Activated CD8-positive, alpha-beta T cell treated with anti-CD3 and anti-CD28 coated beads for 36 hours (primary cell): ENCODE measurements at places on chromosomes 1 and 21.
A peak's percentile ranks its signal among the peaks of the same experiment; 100 is the strongest.

DNA sequence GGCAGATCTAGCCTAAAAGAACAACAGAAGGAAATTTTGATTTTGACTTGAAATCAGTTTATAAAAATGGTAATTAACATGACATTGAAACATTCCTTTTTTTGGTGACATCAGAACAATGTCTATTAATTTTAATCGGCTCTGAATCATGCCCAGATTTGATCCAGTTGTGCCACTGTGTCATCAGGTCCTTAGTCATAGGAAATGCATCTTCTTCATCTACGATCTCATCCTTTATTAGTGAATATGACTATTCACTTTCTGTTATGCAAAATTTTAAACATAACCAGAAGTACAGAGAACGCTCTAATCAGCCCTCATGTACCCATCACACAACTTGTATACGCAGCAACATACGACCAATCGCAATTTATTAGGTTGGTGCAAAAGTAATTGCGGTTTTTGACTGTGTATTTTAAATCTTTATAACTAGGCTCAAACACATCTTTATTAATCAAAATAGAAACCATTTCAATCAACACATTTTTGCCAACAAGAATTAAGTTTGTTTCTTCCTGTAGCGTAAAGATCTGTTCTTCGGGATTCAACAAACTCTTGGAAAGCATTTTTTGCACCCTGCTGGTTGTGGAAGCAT, 40.3 kb upstream of the TLR5 start:
- no peaks in the 10 kb centered on the region for H3K36me3 ChIP-seq
- no peak overlapping the region for H3K4me3 ChIP-seq
- H3K4me1 ChIP-seq = peaks cover 23% of the 10 kb centered on the region

DNA sequence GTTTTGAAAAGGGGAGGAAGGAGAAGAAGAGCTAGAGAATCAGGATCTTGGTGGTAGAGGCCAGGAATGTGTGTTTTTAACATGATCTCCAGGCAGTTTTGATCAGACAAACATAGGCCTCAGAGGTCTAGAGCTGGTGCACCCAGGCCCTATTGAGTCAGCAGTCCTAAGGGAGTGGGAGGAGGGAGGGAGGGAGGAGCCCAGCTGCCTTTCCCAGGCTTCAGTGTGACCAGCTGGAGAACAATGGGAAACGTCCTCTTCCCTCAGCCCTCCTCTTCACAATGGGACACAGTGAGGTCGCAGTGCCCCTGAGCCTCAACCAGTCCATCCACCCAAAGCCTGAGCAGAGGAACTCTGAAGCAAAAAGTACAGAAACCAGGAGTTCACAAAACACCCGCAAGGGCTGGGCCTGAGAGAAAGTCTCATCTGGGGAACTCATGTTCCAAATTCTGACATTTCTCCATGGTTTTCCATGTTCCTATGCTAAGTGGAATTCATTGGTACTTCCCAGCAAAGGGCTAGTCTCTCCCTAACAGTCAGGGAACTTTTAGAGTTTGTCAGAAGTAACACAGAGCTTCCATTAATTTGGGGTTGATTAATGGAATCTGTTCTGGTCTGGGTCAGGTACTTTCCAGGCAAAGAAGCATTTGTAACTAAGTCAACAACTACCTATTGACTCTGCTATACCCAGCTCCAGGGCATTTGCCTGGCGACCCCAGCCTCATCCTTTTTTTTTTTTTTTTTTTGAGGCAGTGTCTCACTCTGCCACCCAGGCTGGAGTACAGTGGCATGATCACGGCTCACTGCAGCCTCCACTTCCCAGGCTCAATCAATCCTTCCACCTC, 37.5 kb downstream of the ELAPOR1 start:
- no peak overlapping the region for H3K27ac ChIP-seq
- no peak overlapping the region for H3K4me3 ChIP-seq
- no peaks in the 10 kb centered on the region for H3K36me3 ChIP-seq
- H3K27me3 ChIP-seq = no peaks in the 10 kb centered on the region
- H3K4me1 ChIP-seq = no peaks in the 10 kb centered on the region

DNA sequence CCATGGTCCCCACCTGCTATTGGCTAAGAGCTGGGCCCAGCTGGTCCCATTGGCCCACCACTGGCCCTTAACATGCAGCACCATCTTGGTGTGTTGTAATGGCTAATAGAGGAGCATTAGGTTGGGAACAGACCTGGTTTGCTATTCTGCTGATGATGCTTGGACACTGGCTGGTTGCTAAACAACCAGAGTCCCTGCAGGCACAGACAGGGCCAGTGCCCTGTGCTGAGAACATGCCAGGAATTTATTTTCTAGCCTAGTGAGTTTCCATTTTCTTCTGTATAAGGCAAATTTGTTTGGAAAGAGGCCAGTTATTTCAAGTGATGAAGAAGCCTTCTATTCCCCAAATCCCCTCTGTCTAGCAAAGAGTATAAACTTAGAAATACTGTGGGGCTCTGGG, 42.9 kb upstream of the TDRD10 start:
- H3K4me1 ChIP-seq = peaks cover 24% of the 10 kb centered on the region
- peaks cover 14% of the 10 kb centered on the region for H3K36me3 ChIP-seq
- no peaks in the 10 kb centered on the region for H3K27me3 ChIP-seq
- no peak overlapping the region for H3K27ac ChIP-seq
- H3K4me3 ChIP-seq = no peak overlapping the region
- no peak for DNase-seq

- H3K36me3 ChIP-seq = peaks cover 32% of the 10 kb centered on the region
- no peak for DNase-seq
- peaks cover 91% of the 10 kb centered on the region for H3K4me1 ChIP-seq
These were observed 19.8 kb downstream of the ZBTB17 start for GRCh38 chr1:15956150-15956549.

- no peak overlapping the region for H3K4me3 ChIP-seq
- peaks cover 19% of the 10 kb centered on the region for H3K36me3 ChIP-seq
- H3K4me1 ChIP-seq = peaks cover 6% of the 10 kb centered on the region
- DNase-seq = no peak
- no peaks in the 10 kb centered on the region for H3K27me3 ChIP-seq
- no peak overlapping the region for H3K27ac ChIP-seq
These were observed 25.3 kb downstream of the NADK start for GRCh38 chr1:1752636-1753606.

DNA sequence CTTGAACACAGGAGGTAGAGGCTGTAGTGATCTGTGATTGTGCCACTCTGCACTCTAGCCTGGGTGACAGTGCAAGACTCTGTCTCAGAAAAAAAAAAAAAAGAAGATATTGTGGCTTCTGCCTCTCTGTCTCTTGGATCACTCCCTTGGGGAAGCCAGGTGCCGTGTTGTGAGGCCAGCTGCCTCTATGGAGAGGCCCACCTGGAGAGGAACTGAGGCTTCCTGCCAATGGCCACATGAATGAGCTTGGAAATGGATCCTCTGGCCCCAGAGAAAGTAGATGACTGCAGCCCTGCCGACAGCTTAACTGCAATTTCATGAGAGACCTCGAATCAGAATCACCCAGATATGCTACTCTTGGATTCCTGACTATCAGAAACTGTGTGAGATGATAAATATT, 19.7 kb upstream of the AK2 start:
- no peak for DNase-seq
- H3K4me3 ChIP-seq = no peak overlapping the region
- H3K27ac ChIP-seq = no peak overlapping the region
- no peaks in the 10 kb centered on the region for H3K36me3 ChIP-seq
- H3K27me3 ChIP-seq = no peaks in the 10 kb centered on the region

DNA sequence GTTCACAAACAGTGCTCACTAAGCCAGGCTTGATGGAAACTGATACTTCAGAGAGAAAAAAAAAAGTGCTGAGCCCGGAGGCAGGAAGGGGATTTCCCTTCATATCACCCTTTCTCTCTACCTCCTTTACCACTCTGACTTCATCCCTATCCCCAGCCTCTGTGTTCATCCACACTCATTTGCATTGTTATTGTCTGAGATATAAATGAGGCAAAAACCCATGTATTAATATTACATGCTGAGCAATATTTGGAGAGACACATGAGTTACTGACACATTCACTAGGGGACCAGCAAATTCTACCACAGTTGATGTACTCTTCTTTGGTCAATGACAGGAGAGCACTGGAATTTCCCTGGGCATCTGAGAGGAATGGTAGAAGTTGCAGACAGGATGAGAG, 175.8 kb downstream of the TNFSF18 start:
- H3K27ac ChIP-seq = no peak overlapping the region
- H3K36me3 ChIP-seq = no peaks in the 10 kb centered on the region
- H3K27me3 ChIP-seq = peaks cover 5% of the 10 kb centered on the region
- H3K4me3 ChIP-seq = no peak overlapping the region

DNA sequence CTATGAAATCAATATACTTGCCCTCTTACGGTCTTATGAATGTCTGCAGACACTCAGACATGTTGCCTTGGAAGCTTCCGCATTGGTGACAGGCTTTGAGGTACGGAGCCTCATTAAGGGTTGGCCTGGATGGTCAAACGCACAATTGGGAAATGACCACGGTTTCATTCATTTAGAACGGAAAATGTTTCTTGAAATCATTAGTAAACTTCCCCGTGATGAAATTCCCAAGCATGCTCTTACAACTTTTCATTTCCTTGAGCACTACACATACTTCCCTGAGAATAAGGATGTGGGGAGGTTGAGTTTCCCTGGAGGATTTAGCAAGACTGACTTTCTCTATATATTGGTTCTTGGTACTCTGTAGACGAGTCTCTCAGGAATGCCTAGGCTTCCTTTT, 146.3 kb downstream of the HLX start:
- H3K4me3 ChIP-seq = no peak overlapping the region
- H3K27me3 ChIP-seq = peaks cover 3% of the 10 kb centered on the region
- H3K27ac ChIP-seq = no peak overlapping the region
- DNase-seq = no peak
- no peaks in the 10 kb centered on the region for H3K4me1 ChIP-seq
- H3K36me3 ChIP-seq = no peaks in the 10 kb centered on the region

GRCh38 chr1:19804831-19805251, 5.1 kb upstream of the TMCO4 start:
- no peak overlapping the region for H3K27ac ChIP-seq
- peaks cover 10% of the 10 kb centered on the region for H3K4me1 ChIP-seq
- DNase-seq = no peak
- H3K36me3 ChIP-seq = no peaks in the 10 kb centered on the region

DNA sequence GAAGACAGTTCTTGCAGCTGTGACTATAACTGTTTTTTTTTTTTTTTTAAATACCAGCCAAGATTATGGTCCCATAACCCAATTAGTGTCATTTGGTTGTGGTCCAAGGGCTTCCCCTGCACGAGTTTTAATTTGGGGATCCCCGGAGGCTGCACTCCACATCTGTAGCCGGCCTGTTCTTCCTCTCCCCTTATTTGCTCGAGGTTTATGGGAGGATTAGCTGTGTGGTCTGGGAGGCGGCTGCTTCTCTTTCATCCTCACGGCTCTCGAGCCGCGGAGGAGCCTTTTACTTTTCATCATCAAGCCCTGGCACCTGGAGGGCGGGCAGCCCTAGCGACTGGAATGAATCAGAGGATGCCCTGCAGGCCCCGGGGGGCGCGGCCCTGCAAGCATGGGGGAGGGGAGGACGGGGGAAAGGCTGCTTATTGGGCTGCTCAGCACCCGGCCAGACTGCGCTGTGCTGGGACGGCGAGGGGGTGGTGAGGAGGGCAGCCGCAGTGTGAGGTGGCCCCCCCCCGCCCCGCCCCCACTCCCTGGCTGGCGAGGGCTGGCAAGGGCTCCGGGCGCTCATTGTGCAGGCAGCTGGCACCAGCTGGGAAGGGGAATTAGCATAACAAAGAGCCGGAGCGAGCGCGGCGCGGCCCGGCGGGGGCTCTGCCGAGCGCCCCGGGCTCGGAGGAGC, 18.5 kb downstream of the SERTAD4 start:
- peak; percentile 71 for DNase-seq
- H3K36me3 ChIP-seq = no peaks in the 10 kb centered on the region
- H3K4me1 ChIP-seq = peaks cover 30% of the 10 kb centered on the region
- H3K27ac ChIP-seq = no peak overlapping the region

DNA sequence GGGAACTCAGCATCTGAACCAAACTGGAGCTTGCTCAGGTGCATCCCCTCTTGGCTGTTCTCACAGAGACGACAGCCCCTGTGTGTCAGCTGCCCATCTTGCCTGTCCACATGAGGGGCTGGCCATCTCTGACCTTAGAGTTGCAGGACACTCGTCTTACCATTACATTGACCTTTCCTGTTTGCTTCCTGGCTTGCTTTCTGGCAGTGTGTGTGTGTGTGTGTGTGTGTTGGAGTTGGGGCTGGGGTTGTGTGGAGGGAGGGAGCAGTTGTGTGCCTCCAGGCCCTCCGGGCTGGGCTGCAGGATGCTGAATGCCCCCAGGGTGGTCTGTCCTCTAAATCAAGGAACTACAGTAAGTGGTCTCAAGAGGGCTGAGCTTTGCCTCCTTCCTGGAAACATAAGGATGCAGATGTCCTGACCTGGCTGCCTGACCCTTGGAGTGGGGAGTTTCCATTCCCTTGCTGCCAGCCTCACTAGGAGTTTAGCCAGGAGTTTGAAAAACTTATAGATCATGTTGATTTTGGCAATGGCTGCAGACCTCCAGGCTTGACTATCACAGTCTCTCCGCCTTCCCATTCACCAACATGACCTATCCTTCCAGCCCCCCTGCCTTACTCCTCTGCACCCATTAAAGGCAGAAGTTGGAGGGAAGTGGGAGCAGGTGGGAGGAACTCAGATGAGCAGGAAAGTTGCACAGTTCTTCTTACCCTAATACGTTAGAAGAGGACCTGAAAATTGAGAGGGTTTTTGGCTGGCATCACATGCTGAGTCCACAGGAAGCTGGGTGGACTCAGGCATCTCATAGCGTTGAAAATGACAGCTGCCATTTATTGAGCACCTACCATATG, 19.0 kb downstream of the RASSF5 start:
- no peak overlapping the region for H3K4me3 ChIP-seq
- DNase-seq = no peak
- no peak overlapping the region for H3K27ac ChIP-seq
- H3K4me1 ChIP-seq = peaks cover 5% of the 10 kb centered on the region

GRCh38 chr1:229582011-229582694, 23.6 kb upstream of the ABCB10 start:
- no peak overlapping the region for H3K4me3 ChIP-seq
- no peak overlapping the region for H3K27ac ChIP-seq
- H3K4me1 ChIP-seq = peaks cover under 1% of the 10 kb centered on the region
- no peak for DNase-seq
- no peaks in the 10 kb centered on the region for H3K27me3 ChIP-seq
